Activated CD4-positive, alpha-beta T cell treated with anti-CD3 and anti-CD28 coated beads for 36 hours (primary cell): ENCODE measurements at places on chromosomes 4 and X.

DNA sequence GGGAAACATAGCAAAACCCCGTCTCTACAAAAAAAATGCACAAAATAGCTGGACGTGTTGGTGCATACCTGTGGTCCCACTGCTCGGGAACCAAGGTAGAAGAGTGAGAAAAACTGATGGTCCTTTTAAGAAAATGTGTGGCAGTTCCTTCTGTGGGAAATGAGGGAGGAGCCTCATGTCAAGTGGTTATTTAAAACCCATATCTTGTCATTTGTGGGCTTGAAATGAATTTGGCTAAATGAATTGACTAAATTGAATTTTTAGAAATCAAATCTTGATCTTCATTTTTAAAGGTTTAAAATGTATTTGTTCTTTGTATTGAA lies 16.2 kb upstream of the LAMP2 start:
- DNase-seq = no peak

DNA sequence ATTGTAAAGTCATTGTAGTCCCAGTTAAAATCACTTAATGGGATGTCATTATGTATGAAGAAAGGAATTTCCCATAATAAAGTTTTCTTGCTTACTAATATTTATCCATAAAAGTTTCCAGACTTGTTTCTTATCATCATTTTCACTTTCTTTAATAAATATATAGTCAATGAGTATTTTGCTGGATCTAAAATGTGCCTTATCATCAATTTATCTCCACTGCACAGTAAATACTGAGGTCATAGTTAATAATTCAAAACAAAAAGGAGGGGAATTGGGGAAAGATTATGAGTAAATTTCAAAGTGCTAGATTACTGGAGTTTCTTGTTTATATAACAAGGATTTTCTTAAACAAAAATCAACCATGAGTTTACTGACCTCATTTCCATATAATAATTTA lies 279.5 kb upstream of the DKK2 start:
- DNase-seq = no peak

DNA sequence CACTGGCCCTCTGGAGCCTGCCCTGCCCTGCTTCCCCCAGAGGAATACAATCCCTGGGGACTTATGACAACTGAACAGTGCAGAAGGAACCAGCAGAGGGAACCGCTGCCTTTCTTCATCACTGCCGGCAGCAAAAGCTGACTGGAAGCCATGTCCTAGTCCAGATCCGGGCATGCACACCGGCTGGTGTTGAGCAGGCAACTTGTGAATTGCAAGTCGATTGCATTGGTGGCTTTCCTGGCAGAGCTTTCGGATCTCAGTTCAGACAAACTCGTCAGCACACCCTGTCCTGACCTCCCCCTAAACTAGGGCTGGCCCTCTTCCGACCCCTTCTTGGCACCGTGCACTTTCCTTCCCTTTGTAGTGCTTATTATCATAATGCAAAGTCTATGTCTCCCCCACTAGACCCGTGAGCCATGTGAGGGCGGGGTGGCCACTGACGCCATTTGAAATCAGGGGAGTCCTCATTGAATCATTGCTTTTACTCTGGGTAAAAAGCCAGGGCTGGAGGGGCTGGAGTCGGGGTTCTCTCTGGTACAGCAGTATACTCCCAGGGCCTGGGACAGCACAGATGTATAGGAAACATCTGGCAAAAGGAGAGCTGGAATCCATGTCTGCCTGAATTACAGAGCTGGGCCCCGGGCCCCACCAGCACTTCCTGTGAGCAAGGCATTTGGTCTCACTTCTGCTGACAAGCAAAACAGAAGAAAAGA lies 1.8 kb downstream of the ARHGAP4 start:
- DNase-seq = peak; percentile 66

DNA sequence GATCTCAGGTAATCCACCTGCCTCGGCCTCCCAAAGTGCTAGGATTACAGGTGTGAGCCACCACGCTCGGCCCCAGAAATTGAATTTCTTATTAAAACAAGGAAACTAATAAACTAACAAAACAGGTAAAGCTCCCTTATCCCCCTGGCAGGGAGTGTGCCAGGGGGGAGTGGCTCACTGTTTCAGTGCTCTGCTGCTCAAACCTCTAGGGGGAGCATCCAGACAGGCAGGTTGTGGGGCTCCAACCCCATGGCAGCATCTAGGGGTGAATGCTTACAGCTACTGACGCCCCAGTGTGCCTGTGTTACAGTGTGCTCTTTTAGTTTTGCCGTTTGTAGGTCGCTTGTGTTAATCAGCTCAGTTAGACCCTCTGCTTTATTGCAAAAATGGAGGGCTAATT lies 605.0 kb downstream of the GABRG1 start:
- no peak for DNase-seq

GRCh38 chr4:16992566-16993225 lies 94.3 kb upstream of the LDB2 start:
- DNase-seq = no peak

- DNase-seq = no peak
Observed at GRCh38 chr4:100754751-100755150, 236.9 kb upstream of the EMCN start.

GRCh38 chrX:41779030-41779564 lies 55.1 kb downstream of the GPR82 start:
- DNase-seq = no peak

- DNase-seq = no peak
Observed at GRCh38 chr4:34464196-34464595, 1780.1 kb downstream of the ARAP2 start.
